ENCODE measurements at places on chromosomes 16 and 17.

DNA sequence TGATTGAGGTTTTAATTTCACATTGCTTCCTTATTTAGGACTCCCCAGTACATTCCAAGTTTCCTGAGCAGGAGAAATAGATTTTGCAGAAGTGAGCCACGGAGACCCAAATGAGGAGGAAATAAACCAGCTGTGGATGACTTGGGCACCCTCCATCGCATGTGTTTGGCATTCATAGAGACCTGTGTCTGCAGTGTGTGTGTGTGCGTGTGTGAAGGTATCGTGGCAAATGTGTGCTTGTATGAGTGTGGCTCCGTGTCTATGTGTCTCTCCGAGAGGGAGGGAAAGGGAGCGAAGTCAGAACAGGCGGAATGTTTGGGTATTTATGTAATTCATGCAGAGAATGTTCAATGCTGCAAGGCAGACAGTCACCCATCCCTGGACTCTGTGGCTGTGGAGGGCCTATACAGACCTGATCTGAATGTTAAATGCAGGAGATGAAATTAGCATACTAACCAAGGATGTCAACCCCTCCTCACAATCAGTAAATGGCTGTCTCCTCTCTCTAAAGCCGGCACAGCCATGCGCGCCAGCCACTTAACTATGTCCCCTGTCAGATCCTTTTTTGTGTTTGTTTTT, 186.0 kb upstream of the ZFHX3 start:
- DNase-seq = no peak

GRCh38 chr17:15490634-15491261, 23.3 kb upstream of the CDRT4 start:
- DNase-seq = no peak

DNA sequence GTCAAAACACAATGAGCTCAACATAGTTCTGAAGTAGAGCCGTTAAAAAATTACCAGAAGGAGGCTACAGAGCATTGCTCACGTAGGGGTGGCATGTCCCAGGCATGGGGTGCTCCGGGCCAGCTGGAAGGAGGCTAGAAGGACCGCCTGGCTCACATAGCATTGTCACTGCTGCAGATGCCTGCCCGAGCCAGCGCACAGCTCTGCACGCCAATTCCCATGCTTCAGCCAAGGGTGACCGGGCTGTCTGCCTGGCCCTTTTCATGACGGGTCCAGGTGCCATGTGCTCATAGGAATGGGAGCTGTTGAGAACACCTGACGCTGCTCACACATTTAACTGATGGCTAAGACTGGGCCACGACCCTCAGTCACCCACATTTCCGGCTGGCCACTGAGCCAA, 228.9 kb upstream of the FOXF1 start:
- no peak for DNase-seq

GRCh38 chr17:78682363-78682762, 99.7 kb downstream of the CYTH1 start:
- no peak for DNase-seq

DNA sequence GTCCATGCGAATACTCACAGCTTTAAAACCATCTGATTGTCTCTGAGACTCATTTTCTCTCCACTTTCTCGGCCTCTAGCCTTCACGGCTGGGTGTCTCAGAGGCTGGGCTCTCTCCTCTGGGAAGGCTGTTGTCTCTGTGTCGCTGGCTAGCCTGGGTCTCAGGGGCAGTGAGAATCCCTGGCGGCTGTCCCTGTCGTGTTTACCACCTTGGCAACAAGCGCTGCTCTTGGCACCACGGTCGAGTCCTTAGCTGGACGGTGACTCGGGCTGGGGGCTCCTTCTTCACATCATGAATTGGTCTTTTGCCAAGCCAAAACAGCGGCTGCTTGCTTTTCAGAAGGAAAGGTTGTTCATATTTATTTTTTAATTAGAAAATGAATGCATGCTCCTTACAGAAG, 81.1 kb downstream of the MSI2 start:
- no peak for DNase-seq

DNA sequence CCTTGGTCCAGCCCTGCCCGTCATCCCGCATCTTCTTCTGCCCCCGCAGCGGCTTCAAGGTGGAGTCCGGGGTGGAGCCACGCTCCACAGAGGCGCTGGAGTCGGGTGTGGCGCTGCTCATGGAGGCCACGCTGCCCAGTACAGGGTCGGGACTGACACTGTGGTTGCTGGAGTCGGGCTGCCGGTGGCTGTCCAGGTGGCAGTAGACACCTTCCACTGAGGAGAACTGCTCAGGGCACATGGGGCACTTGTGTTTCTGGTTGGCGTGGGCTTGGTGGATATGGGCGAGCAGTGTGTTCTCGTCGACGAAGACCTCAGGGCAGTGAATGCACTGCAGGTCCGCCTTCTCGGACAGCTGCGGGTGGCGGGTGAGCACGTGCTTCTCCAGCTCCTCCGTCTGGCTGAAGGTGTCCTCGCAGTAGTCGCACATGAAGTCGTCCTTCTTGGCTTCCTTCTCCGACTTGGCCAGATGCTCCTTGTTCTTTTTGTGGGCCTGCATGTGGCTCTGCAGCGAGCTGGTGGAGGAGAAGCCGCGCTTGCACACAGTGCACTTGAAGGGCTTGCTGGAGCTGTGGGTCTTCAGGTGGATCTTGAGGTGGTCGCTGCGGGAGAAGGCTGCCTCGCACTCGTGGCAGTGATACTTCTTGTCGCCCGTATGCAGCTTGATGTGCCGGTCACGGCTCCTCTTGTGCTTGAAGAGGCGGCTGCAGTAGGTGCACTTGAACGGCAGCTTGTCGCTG, 217.8 kb downstream of the ZNF423 start:
- no peak for DNase-seq

DNA sequence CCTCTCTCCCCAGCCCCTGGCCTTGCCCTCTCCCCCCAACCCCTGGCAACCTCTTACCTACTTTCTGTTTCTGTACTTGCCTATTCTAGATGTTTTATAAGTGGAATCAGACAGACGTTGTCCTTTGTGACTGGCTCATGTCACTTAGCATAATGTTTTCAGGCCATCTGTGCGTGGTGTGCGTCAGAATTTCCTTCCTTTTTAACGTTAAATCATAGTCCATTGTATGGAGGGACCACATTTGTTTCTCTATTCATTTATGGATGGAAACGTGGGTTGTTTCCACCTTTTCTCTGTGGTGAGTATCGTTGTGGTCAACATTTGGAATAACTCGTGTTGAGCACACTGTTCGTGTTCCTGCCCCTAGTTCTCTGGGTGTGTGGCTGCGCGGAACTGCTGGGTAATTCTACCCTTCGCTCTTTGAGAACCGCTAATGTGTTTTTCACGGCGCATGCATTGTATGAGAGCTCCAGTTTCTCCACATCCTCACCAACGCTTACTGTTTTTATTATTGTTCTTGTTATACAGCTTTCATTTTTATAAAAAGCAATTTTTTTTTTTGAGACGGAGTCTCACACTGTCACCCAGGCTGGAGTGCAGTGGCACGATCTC, 26.3 kb downstream of the ACTG1 start:
- DNase-seq = no peak

GRCh38 chr16:73289232-73289631, 241.3 kb upstream of the ZFHX3 start:
- DNase-seq = no peak

DNA sequence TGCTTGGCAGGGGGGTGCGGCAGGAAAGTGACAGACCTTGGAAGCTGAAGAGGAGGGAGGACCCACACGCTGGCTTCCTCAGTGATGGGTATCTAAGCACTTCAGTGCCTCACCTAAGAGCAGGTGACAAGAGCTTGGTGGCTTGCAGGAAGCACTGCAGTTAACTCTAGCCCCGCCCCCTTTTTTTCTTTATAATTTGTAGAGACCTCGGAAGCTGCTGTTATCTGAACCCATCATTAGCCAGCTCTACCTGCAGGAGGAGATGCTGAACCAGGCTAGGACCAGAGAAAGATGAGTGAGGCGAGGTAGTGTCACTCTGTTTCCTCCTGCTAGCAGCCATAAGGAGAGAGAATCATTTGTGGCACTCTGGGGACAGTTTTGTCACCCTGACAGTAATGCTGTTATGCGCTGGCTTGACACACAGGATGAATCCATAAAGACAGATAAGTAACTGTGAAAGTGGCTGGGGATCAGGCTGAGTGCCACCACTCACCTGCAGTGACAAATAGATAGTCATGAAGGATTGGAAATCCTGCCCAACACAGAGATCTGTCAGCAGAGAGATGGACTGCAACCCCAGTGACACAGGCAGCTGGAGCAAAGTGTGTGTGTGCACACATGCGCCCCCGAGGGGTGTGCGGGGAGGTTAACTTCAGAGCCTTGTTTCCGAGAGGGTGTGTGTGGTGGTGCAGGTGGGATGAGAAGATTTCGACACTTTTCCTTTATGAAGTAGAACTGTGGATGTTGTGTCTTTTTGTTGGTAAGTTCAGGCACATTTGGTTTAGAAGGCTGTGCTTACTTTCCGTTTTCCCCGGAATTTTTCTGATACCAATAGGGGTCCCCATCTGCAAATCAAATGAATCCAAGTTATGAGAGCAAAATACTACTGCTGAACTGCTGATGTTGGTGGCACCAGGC, 224.0 kb downstream of the IRX3 start:
- no peak for DNase-seq

- DNase-seq = no peak
Observed at GRCh38 chr17:36498560-36499300, 12.2 kb downstream of the ZNHIT3 start.

DNA sequence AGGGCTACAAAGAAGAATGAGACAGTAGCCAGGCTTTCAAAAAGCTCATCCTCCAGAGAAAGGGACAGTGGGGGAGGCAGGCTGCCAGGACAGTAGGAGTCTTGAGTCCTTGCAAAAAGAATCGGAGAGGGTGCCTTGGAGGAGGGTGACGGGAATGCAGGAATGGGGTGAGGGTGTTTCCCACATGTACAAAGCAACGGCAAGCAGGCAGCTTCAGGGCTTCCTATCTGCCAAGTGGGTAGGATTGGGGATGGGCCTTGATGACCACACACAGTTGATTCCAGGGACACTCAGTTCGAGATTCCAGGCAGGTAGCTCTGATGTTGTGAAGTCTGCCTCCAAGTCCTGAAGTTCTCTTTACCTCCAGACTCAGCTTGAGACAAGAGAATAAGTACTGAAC, 54.4 kb downstream of the C17orf67 start:
- DNase-seq = no peak

DNA sequence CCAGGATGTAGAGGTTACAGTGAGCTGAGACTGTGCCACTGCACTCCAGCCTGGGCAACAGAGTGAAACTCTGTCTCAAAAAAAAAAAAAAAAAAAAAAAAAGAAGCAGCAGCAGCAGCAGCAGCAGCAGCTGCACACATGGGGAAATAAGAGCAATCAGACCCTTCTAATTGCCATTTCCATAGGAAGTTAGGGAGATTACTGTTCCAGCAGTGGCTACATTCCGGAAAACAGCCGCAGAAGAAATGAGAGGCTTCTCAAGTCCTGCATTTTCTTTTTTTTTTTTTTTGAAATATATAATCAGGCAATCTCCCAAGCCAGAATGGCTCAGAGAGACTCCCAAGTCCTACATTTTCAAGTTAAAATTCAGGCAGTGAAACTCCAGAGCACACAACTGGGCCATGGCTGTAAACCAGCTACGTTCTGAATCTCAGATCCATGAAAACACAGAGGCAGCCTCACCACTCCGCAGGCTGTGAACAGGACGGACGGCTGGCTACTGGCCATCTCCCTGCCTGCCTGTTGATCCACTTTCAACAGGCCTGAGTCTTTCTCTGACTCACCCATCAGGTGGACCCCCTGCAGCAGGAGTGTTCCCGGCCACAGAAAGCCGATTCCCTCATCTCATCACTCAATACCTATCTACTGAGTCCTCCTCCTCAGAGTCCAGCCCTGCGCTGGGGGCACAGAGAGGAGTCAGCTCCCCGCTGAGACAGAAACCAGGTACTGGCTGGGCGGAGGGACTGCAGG, 15.0 kb downstream of the TRPV1 start:
- no peak for DNase-seq

DNA sequence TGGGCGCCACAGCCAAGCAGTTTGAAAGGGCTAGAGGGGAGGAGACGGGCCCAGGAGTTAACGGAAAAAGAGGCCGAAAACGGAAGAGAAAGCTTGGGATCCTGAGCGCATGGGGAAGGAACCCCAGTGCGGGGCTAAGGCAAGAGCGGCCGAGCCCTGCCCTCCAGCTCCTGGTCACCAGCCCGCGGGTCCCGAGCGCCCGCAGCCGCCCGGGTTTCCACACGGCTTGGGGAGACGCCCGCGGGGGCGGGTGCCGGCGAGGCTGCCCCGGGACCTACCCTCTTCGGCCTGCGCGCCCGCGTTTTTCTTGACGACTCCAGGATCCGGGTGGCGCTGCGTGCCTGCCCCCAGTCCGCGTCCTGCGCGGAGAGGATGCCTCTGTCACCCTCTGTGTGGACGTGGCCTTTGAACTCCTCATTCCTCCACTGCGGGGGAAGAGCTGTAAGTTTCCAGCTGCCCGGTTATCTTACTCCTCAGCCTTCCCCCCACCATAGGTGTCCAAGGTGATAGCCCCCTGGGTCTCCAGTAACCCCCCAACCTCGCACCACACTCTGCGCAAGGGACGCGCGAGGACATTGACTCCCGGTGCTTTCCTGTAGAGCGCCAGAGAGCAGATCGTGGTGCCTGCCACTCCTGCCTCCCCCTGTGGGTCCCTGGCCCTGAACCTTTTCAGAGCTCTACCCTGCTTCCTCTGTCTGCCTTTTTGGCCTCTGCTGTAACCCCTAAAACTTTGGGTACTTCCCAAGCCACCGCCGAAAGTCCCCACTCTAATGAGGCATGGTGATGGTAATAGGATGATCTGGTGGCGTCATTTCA, 1.7 kb upstream of the CDH11 start:
- DNase-seq = no peak

DNA sequence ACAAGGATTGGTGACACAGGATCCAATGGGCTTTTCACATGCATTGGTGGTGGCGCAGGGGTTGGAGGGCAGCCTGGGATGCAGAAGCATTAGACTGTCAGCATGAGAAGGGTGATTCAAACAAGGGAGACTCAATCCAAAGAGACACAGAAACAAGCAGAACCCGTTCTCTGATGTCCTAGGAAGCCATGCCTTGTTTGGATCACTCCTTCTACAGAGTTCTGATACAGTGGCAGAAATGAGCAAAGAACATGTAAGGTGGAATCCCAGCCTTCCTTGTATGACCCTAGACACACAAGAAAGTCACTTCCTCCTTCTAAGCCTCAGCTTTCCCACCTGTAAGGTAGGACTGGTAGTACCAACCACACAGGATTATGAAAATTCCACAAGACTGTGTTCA, 5.7 kb downstream of the KRT33B start:
- DNase-seq = no peak

DNA sequence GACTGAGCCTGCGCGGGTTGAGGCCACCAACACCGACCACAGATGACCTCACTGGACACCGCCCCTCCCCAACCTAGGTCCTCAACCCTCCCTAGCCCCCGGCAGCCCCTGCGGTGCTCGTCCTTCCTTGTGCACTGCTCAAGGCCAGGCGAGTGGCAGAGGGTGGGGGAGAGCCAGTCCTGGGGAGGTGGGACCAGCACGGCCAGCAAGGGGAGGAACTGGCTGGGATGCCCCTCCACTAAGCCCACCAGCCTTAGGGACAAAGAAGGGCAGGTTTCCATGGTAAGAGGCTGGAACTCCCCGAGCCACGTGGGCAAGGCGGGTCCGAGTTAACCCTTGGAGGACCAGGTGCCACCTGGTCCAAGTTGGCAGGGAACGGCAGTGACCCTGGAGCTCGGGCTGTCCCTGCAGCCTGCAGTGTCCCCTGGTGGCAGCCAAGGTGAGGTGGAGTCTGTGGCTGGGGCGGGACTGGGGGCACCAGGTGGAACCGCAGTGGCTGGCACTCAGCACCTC, 9.2 kb downstream of the FSCN2 start:
- DNase-seq = no peak
